ENCODE measurements at places on chromosomes 3 and 15. TPM values are rescaled to one million over a fixed set of nuclear protein-coding genes. Genes with fewer than 3 reads are reported as not detected.

DNA sequence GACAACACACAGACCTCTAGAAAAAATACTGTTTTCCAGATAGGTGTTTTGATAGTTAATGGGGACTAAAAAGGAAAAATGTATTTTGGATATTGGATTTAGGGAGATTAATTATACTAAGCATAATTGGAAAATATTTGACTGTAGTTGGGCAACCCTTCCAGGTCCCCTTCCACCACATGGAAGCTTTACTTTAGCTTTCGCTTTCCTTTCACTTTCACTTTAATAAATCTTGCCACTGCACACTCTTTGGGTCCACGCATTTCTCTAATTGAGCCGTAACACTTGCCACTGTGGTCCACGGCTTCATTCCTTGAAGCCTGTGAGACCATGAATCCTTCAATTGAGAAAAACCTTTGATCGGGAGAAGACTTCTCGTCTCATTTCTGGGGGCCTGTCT, 15.5 kb downstream of the GLDN start:
- no peak for DNase-seq
- no peak overlapping the region for H3K4me3 ChIP-seq
- H3K27ac ChIP-seq: no peak overlapping the region
- H3K36me3 ChIP-seq: no peaks in the 10 kb centered on the region

GRCh38 chr3:119834754-119835370, 53.0 kb downstream of the NR1I2 start:
- DNase-seq: no peak
- H3K36me3 ChIP-seq: peaks cover 10% of the 10 kb centered on the region
- no peaks in the 10 kb centered on the region for H3K4me1 ChIP-seq
- H3K27ac ChIP-seq: no peak overlapping the region

DNA sequence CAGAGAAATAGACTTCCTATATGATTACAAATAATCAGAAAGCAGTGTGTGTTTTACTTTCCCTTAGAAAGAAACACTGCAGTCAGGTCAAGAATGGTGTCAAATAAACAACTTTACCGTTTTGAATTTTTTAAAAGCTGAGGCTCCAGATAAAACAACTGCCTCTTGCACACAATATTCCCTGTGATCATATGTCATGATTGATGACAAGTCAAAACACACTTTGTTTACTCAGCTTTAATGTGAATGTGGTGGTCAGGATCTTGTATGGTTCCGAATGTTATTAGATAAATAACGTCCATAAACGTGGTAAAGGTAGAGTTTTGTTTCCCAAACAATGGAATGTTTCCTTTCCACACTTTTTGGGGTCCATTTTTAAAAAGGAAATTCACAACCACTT, 428.4 kb upstream of the MDFIC2 start:
- no peaks in the 10 kb centered on the region for H3K4me1 ChIP-seq
- no peaks in the 10 kb centered on the region for H3K36me3 ChIP-seq
- H3K4me3 ChIP-seq: no peak overlapping the region
- no peak overlapping the region for H3K27ac ChIP-seq
- DNase-seq: no peak

DNA sequence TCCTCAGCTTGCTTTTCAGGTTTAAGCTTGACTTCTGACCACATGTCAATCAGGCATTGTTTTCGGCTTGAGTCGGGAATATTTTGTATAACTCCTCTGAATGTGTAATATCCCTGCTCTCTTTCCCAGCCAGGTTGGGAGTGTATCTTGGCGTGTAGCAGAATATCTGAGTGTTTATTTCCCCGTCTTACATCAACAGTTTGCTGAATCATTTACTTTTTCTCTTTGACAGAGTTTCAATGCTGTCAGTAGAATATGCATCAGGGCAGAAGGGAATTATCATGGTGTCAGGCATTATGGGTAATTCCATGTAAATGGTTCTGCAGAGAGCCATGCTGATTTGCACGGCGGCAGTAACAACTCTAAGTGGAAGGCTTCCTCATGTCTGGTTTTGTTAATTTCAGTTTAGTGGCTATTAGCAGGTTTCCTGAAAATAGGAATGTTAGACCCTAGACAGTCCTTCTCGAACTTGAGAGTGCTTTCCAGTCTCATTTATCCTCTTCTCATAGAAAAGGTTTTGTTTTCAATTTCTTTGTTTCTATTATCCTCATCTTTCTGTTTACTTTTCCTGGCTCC, 566.3 kb downstream of the AGBL1 start:
- H3K4me3 ChIP-seq: no peak overlapping the region
- H3K36me3 ChIP-seq: no peaks in the 10 kb centered on the region
- H3K27me3 ChIP-seq: no peaks in the 10 kb centered on the region
- DNase-seq: no peak
- no peak overlapping the region for H3K27ac ChIP-seq

DNA sequence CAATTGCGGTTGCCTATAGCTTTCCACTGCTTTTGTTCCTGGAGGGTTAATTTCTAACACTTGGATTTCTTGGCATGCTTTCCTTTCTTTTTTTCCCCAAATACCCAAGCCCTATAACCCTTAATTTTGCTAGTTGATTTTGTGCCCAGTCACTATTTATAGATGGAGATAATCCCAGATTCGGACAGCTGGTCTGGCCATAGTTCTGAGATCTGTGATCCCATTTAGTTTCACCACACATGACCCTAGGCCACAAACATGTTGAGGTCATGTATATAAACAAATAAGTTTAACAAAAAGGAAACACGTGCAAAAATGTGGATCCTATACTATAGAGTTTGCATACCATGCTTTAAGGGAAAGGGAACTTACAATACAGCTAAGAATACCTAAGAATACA, 111.4 kb downstream of the ZMAT3 start:
- H3K36me3 ChIP-seq: no peaks in the 10 kb centered on the region
- no peaks in the 10 kb centered on the region for H3K27me3 ChIP-seq
- H3K4me1 ChIP-seq: no peaks in the 10 kb centered on the region

GRCh38 chr3:118811236-118811732, 223.4 kb downstream of the IGSF11 start:
- no peak for DNase-seq
- H3K36me3 ChIP-seq: no peaks in the 10 kb centered on the region
- no peaks in the 10 kb centered on the region for H3K27me3 ChIP-seq
- no peaks in the 10 kb centered on the region for H3K4me1 ChIP-seq
- H3K4me3 ChIP-seq: no peak overlapping the region

- no peaks in the 10 kb centered on the region for H3K4me1 ChIP-seq
- no peaks in the 10 kb centered on the region for H3K27me3 ChIP-seq
- no peak overlapping the region for H3K27ac ChIP-seq
- no peak for DNase-seq
- no peaks in the 10 kb centered on the region for H3K36me3 ChIP-seq
Observed at GRCh38 chr3:138389144-138389601, 40.8 kb downstream of the MRAS start.

DNA sequence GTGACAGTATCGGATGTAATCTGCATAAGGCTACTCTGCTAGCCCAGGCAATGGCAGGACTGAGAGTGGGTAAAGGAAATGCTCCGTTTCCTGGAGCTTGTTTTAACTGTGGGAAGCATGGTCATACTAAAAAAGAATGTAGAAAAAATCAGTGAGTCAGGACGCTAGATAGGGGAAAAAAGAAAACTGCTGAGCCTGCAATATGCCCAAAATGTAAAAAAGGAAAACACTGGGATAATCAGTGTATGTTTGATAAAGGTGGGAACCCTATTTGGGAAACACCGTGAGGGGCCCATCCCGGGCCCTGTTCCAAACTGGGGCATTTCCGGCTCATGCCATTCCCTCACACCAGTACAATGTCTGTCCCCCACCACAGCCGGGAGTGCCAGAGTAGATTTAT, 775.8 kb downstream of the ZPLD1 start:
- no peak for DNase-seq
- H3K27me3 ChIP-seq: no peaks in the 10 kb centered on the region
- no peaks in the 10 kb centered on the region for H3K36me3 ChIP-seq
- no peak overlapping the region for H3K4me3 ChIP-seq

- DNase-seq: no peak
- peaks cover 3% of the 10 kb centered on the region for H3K27me3 ChIP-seq
- no peak overlapping the region for H3K4me3 ChIP-seq
- no peaks in the 10 kb centered on the region for H3K36me3 ChIP-seq
Observed at GRCh38 chr15:91348752-91349500, 248.9 kb downstream of the SV2B start.

- no peaks in the 10 kb centered on the region for H3K36me3 ChIP-seq
- no peak overlapping the region for H3K4me3 ChIP-seq
- DNase-seq: no peak
Observed at GRCh38 chr3:134445636-134446035, 40.1 kb downstream of the ANAPC13 start.

GRCh38 chr3:77500721-77501120, 460.8 kb downstream of the ROBO2 start:
- no peaks in the 10 kb centered on the region for H3K27me3 ChIP-seq
- H3K27ac ChIP-seq: no peak overlapping the region
- no peak overlapping the region for H3K4me3 ChIP-seq
- no peaks in the 10 kb centered on the region for H3K4me1 ChIP-seq
- DNase-seq: no peak

TPRG1 gene
- polyA plus RNA-seq: 0.64 TPM

WDR93 gene
- polyA plus RNA-seq: 0.30 TPM
